Caki2 (cell line): ENCODE measurements at places on chromosomes 1 and 21. TPM values are rescaled to one million over a fixed set of nuclear protein-coding genes. Genes with fewer than 3 reads are reported as not detected.

GRCh38 chr21:41880153-41880552 lies 1.0 kb upstream of the PRDM15 start:
- DNase-seq, result no peak

DNA sequence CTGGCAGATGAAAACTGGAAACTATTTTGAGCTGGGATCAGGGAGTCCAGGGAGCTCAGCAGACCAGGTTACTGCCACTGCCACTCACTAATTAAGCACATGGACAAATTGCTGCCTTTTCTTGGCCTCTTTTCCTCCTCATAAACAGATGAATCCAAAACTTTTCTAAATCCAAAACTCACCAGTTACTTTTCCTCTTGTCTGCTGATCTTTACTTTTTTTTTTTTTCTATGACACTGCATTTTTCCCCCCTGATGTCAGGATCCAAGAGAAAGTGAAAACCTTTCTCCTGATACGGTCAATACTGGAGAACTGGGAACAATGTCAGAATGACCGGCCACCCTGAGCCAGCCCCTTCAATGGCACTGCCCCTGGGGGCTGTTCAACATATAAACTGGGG lies 405.8 kb downstream of the DUSP10 start:
- peak; percentile 73 for DNase-seq

DNA sequence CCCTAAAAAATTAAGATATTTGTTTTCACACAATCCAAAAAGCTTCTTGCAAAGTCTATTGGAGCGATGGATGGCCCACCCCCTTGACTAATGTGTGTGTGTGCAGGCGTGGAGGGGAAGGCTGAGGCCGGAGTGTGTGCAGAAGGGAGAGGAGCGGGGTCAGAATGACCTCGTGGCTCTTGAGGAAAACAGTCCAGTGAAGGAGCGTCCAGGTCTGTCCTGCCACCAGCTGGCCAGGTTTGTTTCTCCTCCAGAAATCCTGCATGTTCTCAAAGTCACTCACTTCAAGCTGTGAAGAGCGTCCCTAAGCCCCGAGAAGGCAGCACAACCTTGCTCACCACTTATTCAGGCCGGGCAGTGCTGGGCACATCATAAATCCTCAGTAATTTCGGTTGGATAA lies 69.5 kb upstream of the SSX2IP start:
- no peak for DNase-seq

DNA sequence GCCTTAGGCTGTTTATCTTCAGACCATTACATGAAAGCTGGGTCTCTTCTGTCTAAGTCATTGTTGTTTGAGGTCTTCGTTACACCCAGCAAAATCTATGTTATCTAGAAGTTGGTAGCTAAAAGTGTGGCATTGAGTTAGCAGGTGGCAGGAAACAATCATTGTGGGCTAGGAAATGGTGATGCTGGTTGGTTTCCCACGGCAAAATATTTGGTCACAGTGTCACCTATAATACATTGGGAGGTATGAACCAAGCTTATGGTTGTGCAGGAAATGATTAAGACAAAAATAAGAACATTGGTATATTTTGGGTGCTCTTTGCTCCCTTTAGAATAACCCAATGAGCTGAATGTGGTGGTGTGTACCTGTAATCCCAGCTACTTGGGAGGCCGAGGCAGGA lies 169.7 kb downstream of the TRIM33 start:
- DNase-seq, result no peak

- no peak for DNase-seq
These were observed 4.6 kb downstream of the FDPS start for GRCh38 chr1:155313261-155313660.

DNA sequence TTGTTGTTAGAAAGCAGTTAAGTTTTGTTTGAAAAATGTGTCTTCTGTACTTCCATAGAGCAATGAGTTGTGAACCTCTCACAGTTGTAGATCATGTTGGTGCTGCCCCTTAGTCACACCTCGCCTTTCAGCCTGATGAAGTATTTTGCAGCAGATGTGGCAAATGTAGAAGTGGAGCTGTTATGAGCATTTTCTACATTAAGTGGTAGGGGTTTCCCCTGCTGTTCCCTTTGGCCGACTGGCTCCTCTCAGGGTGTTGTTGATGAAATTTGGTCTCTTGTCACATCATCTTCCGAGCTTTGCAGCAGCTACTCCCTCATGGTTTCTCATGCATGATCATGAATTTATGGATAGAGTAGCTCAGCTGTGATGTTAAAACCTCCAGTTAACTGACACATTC lies 33.6 kb upstream of the DENND1B start:
- no peak for DNase-seq

- DNase-seq, result no peak
These were observed 40.4 kb downstream of the SLC35D1 start for GRCh38 chr1:67013573-67013972.

DNA sequence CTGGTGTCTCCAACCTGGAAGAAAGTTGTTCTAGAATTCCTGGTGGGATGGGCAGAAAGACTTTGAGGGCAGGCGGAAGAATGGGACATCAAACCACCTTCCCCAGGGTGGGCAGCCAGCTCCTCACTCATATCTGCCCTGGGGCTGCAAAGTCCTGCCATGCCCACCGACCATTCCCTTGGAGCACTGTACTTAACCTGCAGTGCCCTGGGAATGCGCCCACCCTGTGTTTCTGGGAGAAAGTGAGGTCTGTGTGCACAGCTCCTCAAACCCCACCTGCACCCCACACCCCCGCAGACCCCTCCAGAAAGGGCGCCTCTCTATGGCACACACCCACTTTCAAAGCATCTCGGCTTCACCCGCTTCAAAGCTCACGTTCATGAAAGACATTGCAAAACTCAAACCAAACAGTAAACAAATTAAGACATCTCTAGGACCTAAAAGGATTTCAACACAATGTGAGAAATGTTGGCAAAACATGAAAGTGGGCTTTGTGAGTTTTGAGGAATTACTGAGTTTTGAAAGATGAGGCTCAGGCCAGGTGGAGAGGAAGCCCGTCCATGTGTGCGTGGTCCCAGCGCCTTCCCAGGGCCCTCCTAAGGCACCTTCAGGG lies 25.1 kb downstream of the KRTAP10-1 start:
- no peak for DNase-seq

- peak; percentile 93 for DNase-seq
These were observed 448 bp upstream of the ASAP3 start for GRCh38 chr1:23484253-23485001.

The VSIG8 gene
- total RNA-seq, result 0.57 TPM in 1 of 2 replicates, not detected in the other

The GBP2 gene
- 2.7 and 3.7 TPM in 2 replicates for total RNA-seq

The TBX15 gene
- total RNA-seq, result not detected in 2 replicates
